ENCODE measurements at places on chromosomes 5 and 9. TPM values are rescaled to one million over a fixed set of nuclear protein-coding genes. Genes with fewer than 3 reads are reported as not detected.
A peak's percentile ranks its signal among the peaks of the same experiment; 100 is the strongest.

DNA sequence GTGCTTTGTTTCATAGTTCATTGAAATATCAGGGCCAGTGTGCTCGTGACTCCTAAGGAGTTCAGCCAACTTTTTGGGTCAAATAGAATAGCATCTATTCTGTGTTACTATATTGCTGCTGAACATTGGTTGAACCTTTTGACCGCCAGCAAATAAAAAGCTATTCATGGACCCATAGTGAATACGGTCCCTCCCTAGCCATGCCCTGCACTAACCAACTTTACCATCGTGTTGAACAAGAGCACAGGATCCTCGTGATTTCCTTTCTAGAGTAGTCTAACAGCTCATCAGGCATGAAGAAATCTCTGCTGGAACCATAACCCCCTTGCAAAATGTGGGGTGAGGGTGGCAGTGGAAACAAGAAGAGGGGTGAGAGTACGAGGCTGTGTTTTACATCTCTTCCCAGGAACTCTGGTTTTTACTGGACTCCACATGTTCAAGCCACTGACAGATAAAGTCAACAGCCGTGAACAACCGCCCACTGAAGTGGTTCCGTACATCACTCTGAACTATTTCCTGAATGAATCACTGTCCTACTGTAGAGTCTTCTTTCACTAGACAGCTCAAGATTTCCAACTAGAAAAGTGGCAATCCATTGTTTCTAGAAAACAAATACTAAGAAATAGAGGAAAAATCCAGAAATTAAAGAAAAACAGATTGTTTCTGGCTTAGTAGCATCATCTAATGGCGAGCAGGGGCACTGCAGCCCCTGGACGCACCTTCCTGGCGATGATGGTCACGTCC, 70.1 kb upstream of the SPATA31E1 start:
- no peak for DNase-seq

DNA sequence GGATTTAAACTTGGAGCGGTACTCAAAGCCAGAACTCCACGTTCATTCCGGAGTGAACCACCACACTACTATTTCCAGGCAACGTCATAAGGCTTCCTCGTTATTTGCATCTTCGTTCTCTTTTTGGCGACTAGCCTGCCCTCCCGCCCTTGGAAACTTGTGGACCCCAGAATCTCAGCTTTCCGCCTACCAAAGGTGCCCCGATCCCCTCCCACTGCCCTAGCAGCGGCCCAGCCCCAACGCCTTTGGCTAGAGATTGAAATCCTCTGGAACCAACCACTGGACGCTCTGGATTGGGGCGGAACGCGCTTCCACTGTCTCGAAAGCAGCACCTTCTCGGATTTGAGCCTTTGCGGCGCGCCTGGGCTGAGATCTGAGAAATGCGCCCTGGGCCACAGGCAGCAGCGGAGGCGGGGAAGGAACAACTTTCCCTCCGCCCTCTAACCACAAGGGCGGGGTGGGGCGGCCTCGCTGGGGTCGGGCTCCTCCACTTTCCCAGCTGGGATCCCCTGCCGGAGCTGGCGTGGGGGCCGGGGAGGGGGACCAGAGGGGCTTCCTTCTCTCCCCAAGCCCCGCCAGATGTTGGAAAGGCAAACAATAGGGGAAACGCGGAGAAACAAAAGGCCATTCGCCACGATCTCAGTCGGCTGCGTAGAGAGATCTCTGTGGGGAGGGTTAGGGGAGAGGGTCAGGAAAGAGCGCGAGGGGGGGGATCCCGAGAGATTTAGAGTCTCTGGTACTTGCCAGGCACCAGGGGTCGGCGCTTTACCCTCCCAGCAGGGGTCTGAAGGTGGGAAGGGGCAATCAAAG, 1.3 kb downstream of the MOB3B start:
- DNase-seq = peak; percentile 92

DNA sequence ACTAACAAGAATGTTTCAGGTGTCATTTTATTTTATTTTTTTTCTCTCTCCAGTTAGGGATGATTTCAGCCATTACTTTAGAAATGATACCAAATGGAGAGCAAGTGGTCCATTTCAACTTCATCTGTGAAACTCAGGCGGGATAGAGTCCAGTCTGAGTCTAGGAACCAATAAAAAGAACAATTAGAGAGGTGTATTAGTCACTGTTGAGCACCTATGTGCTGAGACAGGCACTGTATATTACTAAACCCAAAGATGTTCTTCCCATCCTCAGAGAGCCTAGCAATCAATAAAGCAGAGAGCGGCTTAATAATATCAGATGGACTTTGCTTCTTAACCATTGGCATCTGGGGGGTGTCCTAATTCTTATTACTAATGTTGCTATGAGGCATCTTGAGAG, 410.3 kb upstream of the SLC24A2 start:
- DNase-seq = no peak

DNA sequence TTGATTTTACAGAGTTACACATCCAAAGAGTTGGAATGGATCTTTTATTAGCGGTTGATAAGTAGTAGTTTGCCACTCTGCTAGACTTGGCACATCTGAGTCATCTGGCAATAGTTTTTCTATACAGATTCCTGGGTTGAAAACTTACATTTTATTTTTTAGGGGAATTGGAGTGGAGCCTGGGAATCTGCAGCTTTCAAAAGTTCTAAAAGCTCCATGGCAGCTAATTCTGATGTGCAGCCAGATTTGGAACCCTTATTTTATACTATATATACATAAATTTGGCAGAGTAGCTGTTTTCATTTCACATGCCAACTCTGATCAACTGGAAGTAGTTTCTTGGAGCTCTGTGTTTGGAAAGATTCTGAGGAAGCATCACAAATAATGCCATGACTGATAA, 715.5 kb downstream of the TLR4 start:
- no peak for DNase-seq

The PLAC8L1 gene
- 0.29 TPM for polyA plus RNA-seq

DNA sequence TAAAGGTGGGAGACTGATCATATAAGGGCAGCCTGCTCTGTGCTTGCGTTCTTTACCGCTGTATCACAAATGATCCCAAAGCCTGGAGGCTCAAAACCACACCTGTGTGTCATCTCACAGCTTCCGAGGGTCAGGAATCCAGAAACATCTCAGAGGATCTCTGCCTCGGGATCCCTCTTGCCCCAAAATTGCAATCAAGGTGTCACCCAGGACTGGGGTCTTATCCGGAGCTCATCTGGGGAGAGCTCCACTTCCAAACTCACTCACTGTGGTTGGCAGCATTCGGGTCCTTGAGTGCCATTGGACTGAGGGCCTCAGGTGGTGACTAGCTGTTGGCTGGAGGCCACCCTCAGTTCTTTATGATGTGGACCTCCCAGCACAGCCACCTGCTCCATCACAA, 26.7 kb upstream of the FCN2 start:
- DNase-seq = no peak

Measured in spleen (tissue), 13 donors.